ENCODE measurements at places on chromosomes 4 and X. TPM values are rescaled to one million over a fixed set of nuclear protein-coding genes. Genes with fewer than 3 reads are reported as not detected.

- DNase-seq, result no peak
Measured at GRCh38 chrX:1871887-1872286, 257.0 kb downstream of the ASMT start.

DNA sequence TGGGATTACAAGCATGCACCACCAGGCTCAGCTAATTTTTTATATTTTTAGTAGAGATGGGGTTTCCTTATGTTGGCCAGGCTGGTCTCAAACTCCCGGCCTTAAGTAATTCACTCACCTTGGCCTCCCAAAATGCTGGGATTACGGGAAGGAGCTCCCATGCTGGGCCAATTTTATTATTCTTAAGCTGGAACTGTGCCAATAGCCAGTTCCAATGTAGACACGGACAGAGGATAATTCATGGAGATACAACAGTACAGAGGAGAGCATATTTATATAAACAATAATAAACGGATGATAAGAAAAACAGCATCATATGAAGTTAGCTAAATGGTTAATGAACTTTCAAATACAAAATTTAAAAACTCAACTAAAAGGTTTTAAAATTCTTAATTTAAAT lies 87.8 kb downstream of the PPA2 start:
- DNase-seq, result no peak

DNA sequence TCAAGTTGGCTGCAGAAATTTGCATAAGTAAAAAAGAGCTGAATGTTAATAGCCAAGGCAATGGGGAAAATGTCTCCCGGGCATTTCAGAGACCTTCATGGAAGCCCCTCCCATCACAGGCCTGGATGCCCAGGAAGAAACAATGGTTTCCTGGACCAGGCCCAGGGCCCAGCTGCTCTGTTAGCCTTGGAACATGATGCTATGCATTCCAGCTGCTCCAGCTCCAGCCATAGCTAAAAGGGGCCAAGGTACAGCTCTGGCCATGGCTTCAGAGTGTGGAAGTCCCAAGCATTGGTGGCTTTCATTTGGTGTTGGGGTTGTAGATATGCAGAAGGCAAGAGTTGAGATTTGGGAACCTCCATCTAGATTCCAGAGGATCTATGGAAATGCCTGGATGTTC lies 508.3 kb downstream of the SPRY1 start:
- no peak for DNase-seq

- no peak for DNase-seq
Measured at GRCh38 chrX:97844161-97844560, 960.5 kb downstream of the RPA4 start.

DNA sequence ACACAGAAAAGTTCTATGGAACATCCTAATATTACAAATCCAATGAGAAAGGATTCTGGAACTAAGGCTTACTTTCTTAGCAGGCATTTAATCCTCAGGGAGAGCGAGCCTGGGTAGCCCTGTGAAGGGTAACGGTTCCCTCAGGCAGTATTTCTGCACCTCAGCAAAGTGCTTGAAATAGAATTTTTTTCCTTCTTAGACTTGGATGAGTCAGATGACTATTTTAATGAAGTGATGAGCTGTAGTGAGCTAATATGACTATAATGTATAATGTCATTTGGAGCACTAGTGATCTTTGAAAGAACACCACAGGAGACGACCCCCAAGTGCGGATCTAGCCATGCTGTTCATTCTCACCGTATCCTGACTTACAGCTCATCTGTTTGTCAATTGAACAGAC lies 493.0 kb upstream of the FAM241A start:
- DNase-seq, result no peak

- DNase-seq, result no peak
Measured at GRCh38 chrX:77415882-77416281, 31.3 kb upstream of the FGF16 start.

DNA sequence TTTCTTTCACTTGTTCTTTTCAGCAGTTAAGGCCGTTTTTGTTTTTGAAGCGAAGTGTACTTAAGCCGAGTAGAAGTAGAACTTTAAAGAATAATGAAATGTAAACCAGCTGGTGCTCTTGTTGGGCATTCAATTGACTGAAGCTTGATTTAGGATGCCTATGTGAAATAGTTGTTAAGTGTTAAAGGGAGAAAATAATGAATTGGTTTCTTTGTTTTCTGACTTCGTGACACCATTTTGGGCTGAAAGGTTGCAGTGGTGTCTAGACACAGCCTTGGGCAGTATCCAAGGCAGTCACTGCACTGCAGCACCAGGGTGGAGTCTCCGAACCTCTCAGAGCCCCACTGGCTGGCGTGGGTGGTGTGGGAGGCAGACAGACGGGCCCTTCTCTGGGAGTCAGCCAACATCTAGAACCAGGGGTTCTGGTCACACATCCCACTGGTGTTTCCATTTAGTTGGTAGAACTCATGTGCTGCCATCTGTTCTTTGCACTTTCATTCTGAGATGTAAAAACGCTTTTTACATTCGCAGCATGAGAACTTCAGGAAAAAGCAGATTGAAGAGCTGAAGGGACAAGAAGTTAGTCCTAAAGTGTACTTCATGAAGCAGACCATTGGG lies 3.5 kb downstream of the UCHL1 start:
- DNase-seq, result no peak

DNA sequence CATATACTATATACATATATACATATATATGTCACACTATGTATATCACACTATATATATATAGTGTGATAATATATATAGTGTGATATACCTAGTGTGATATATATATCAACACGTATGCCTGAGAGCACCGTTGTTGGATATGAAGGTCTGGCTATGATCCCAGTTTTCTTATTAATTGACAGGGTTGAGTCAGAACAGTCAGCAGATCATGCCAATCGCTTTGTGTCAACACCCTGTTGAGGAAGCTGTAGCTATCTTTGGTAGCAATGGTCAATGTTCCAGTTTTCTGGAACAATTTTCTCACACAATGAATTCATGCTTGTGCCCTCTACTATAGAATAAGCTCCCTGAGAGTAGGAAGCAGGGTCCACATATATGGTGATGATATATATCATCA lies 496.0 kb upstream of the AGA start:
- DNase-seq, result no peak

DNA sequence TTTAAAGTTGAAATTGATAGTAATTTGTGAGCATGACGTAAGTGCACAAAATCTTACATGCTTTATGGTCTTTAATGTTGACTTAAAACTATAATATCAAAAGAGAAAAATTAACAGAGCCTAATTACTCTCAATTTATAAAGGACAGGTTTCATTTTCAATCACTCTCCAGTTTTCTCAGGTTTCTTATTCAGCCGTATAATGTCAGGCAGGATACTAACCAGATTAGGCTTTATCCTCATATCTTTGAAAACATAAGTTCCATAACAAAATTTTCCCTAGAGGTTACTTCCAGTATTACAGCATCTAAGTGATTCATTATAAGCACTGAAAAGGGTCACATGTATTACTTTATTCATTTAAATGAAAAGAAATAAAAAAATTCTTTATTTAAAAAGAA lies 492.1 kb downstream of the PACRGL start:
- DNase-seq, result no peak

DNA sequence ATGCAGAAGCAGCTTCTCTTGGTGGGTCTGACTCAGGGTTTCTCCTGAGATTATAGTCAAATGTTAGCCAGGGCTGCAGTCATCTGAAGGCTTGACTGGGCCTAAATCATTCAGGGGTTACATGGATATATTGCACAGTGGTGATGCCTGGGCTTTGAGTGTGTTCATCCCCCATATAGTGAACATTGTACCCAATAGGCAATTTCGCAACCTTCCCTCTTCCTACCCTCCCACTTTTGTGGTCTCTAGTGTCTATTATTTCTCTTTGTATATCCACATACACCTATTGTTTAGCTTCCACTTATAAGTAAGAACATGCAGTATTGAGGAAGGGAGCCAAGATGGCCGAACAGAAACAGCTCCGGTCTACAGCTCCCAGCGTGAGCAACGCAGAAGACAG lies 90.3 kb upstream of the CAMK2D start:
- DNase-seq, result no peak

DNA sequence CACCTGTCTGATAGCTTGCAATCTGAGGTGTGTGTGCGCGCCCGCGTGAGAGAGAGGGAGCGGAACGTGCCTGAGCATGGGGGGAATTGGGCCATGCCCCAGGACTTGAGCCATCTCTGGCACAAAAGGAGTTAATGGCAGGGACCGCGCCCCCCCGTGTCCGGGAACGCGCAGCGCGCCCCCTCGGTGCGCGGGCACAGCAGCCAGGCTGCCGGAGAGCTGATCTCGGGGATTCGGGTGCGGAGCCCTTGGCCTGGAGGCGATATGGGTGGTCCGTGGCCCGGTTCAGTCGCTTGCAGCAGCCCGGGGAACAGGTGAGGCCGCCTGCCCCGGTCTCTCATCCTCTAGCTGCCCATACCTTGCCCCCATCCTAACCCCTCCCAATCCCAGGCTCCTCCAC lies at the start of gene NLGN3:
Gene NLGN3 (plus strand): TSS at position 191 of the 400 bp plus-strand sequence. CDS start 2,909 bp downstream, outside the sequence.
- no peak for DNase-seq

- DNase-seq, result no peak
Measured at GRCh38 chr4:181659202-181659601, 584.0 kb upstream of the TENM3 start.

DNA sequence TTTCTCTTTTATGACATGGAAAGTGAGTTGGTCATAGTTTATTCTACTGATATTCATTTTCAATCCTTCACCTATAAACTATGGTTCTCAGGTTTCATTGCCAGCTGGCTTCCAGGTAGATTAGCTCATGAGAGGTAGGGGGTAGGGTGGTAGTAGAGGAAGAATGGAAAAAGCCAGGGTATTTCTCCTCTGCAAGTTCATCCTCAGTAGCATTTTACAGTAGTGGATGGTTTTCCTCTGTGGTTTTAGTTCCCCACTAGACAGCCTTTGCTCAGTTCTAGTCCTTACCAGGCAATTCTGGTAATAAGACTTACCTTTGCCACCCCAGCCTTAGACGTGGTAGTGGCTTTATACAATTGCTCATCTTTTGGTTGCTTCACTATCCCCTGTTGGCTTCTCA lies 8.9 kb upstream of the NAA11 start:
- DNase-seq, result no peak

DNA sequence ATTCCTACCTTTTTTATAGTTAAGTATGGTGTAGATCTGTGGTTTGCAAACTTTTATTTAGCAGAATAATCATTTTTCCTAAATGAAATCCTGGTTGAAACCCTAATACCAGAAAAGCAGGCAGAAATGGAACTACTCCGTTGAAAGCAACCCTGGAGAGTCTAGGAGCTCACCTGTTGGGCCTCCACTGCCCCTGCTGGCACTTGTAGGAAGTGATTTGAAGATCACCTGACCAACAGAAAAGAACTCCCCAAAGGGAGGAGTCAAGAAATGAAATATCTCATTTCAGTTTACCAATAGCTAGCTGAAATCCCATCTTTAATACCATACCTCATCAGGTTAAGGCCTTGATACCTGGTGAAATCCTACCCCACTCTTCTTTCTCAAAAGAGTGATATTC lies 277.1 kb downstream of the KLHL13 start:
- no peak for DNase-seq

GRCh38 chr4:20682853-20683252 lies 17.4 kb upstream of the PACRGL start:
- DNase-seq, result no peak

- DNase-seq, result no peak
Measured at GRCh38 chr4:141757287-141757686, 120.9 kb downstream of the IL15 start.

GRCh38 chr4:62096881-62097280 lies 896.8 kb downstream of the ADGRL3 start:
- no peak for DNase-seq

GRCh38 chr4:125952631-125953030 lies 637.9 kb downstream of the FAT4 start:
- DNase-seq, result no peak

DNA sequence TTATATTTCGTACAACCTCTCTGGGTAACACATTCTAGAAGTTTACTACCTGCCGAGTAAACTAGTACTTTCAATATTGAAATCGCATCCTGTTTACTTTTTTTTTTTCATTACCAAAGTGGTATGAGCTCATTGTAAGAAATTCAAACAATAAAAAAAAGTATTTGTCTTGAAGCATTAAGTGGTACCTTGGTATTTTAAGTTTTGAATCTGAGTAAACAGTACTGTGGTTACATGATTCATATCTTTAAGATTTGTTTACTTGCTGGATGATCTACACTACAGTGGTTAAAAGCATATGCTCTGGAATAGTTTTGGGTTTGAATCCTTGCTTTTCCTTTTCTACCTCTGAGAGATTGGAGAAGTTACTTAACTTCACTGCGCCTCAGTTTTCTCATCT lies 3.8 kb upstream of the MMGT1 start:
- no peak for DNase-seq

DNA sequence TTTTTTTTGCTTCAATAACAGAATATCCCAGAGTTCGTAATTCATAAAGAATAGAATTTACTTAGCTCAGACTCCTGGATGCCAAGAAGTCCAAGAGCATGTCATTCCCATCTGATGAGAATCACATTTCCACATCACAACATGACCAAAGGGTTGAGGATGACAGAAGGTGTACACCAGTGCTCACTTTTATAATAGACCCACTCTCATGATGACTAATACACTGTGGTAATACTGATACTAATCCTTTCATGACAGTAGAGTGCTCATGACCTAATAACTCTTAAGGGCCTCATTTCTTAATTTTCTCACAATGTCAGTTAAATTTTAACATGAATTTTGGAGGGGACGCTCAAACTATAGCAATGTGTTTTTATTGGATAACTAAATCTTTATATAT lies 69.2 kb downstream of the ZNF732 start:
- no peak for DNase-seq

GRCh38 chrX:68018248-68019203 lies 414.8 kb downstream of the OPHN1 start:
- DNase-seq, result no peak

- DNase-seq, result no peak
Measured at GRCh38 chrX:68115371-68115770, 317.9 kb downstream of the OPHN1 start.

GRCh38 chr4:152247271-152247975 lies 288.5 kb downstream of the FBXW7 start:
- DNase-seq, result no peak

- no peak for DNase-seq
Measured at GRCh38 chrX:53286171-53286570, 4.8 kb upstream of the IQSEC2 start.

GRCh38 chr4:102780476-102781144 lies 19.8 kb upstream of the MANBA start:
- no peak for DNase-seq

DNA sequence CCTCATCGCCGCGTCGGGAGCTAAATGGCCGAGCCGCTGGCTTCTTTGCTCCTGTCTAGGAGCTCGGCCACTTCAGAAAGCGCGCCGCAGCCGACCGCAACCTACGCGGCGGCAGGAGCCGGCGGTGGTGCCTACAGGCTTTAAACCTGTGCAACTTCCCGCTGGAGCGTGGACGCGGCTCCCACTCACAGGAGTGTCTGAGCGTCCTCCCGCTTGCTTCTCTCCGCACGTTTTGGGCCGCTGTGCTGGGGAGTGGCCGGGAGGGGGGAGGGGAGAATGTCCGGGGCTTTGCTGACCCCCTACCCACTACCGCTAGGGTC lies 1.0 kb downstream of the NHSL2 start:
- no peak for DNase-seq

KLHL5 gene
- polyA plus RNA-seq, result 21.4 TPM

GPRIN3 gene
- polyA plus RNA-seq, result 0.16 TPM

NDNF gene
- polyA plus RNA-seq, result not detected

MAGIX gene
- 0.96 TPM for polyA plus RNA-seq

IQCM gene
- polyA plus RNA-seq, result not detected

TCEAL8 gene
- polyA plus RNA-seq, result 55.1 TPM

AKAP4 gene
- not detected for polyA plus RNA-seq

TRAM1L1 gene
- polyA plus RNA-seq, result not detected

CACNA1F gene
- polyA plus RNA-seq, result 0.08 TPM

SATL1 gene
- polyA plus RNA-seq, result not detected

SHISA3 gene
- polyA plus RNA-seq, result not detected

PF4V1 gene
- not detected for polyA plus RNA-seq

RTL9 gene
- polyA plus RNA-seq, result not detected

MSANTD1 gene
- polyA plus RNA-seq, result 0.12 TPM

DIAPH2 gene
- polyA plus RNA-seq, result 6.4 TPM
